ENCODE measurements at places on chromosomes 12 and 14.

GRCh38 chr12:116818948-116819832 lies 62.1 kb downstream of the HRK start:
- DNase-seq = peak; percentile 93

DNA sequence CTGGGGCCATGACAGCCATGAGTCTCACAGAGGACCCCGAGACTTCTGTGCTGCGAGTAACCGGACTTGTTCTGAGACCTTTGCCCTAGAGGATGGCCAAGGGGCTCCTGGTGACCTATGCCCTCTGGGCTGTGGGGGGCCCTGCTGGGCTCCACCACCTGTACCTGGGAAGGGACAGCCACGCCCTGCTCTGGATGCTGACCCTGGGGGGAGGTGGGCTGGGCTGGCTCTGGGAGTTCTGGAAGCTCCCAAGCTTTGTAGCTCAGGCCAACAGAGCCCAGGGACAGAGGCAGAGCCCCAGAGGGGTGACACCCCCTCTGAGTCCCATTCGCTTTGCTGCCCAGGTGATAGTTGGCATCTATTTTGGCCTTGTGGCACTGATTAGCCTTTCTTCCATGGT lies 2.1 kb downstream of the DNAJC22 start:
- no peak for DNase-seq

- DNase-seq = peak; percentile 42
These were observed 8.3 kb downstream of the GALNT16 start for GRCh38 chr14:69268223-69268622.

DNA sequence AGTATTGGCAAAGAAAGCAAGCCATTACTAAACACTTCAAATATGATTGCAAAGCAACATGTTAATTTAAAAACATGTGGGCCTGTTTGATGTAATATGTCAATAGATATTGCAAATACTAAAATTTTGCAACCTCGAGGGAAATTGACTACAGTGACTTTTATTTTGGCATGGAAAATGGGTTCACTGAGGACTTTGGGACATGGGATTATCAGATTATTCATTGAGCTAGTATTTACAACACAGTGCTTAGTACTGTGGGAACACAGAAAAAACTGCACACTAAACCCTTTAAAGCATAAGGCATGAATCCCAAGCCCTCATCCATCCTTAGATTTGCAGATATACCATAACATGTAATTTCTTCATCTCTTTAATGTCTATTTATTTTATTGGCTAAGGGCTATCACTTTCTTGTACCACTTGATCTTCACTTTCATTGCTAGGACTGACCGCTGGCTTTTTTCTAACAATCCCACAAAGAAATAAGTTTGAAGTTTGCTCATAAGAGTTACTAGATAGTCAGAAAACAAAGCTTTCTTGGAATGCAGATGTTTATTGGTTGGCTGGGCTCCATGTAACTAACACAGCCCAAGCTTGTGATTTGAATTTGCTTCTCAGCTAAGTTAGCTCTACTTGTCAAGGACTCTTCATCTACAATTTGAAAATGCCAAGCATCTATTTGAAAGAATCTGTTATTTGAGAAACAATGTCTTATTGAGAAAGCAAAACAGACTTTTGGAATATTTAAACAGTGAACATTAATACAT lies 48.7 kb downstream of the PPFIBP1 start:
- no peak for DNase-seq

Data from HT1080 (cell line).